ENCODE measurements at places on chromosomes 2 and 18.

GRCh38 chr2:120797421-120798221 is 62.0 kb downstream of the GLI2 start:
- no peak for DNase-seq

- DNase-seq: peak; percentile 70
These were observed 18.0 kb downstream of the C2orf74 start for GRCh38 chr2:61179701-61180639.

DNA sequence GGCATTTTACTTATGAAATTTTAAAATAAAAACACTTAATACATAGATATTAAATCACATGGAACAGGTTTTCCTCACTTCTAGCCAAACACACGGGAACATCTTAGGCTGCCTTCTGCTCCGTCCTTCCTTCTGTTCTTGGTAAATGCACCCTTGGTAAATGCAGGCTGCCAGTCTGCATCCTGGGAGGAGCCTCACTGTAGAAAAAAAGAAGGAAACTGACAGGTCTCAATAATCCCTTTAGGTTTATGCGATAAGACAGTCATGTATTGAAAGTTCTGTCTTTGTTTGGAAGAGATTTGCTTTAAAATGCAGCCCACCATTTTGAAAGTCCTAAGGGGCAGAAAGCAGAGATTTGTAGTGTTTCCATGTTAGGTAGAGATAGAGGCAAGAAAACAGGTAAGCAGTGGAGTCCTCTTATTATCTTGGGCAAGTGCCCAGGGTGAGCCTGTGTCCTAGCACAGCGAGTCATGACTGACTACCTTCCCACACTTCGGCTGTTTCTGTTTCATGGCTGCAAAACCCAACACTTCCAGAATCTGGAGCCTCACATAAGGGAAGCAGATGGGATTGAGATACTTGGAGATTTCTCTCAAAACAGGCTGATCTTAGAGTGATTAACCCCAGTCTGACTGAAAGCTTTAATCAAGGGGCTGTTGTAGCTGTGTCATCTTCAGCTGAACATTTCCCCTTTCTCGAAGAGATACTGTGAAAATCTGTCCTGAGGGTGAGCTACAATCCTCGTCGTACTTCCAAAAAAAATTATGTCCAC is 131.4 kb upstream of the MAP3K20 start:
- DNase-seq: no peak

DNA sequence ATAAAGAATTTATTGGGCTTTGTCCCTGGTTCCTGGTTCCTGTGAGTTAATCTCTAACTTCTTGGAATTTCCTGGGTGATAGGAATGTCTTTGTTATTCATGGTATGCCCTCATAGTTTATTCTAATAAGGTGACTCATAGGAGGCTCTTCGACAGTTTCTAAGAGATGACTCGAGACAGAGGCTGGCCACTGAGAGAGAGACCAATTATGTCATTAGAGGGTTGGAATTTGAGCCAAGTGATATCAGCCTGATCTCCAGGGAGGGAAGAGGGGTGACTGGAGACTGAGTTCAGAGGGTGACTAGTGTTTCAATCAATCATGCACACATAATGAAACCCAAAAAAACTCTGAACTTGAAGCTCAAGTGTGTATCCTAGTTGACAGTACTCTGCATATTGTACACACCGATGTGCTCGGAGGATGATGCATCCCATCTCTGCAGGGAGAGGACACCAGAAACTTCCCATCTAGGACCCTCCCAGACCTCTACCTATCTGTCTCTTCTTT is 185.7 kb downstream of the MTCL1 start:
- DNase-seq: no peak

DNA sequence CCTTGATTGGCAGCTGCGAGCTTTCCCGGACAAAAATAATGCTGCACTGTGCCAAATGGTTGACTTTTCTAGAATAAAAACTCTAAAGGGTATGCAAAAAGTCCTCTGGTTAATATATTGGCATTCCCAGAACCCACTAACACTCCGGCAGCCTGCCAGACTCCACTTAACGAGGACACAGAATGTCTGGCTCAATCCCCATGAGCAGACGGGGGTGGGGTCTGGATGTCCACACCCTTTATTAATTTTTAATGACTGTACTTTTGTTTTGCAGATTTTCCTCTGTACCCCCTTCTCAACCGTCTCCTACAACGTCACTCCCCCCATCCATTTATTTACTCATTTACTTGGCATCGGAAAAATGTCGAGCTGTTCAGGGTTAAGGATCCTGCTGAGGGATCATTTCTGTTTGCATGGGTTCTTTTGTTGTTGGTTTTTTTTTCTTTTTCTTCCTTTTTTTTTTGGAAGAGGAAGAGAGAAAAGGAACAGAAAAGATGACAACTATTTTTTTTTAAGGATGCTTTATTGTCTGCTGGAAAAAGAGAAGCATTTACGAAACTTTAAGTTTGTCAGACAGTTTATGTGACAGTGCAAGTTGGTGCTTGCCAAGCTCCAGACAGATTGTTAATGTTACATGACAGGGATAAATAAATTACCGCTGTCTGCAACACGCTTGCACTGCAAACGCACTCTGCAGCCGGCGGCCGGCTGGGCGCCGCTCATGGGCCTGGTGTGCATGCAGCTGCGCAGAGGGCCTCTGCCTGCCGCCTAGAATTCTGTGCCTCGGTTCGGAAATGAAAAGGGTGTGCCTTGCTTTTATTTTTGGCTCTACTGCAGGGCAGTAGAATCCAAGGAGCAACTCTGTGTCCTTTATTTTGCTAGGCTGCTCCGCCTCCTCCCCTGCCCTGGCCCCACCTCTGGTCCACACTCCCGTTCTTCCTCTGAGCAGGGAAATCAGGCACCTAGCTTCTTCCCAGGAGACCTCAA is 3.6 kb downstream of the LDLRAD4 start:
- peak; percentile 54 for DNase-seq

GRCh38 chr2:160666154-160667060 is 172.8 kb upstream of the RBMS1 start:
- peak; percentile 8 for DNase-seq

GRCh38 chr2:38147333-38148121 is 71.6 kb upstream of the CYP1B1 start:
- no peak for DNase-seq

DNA sequence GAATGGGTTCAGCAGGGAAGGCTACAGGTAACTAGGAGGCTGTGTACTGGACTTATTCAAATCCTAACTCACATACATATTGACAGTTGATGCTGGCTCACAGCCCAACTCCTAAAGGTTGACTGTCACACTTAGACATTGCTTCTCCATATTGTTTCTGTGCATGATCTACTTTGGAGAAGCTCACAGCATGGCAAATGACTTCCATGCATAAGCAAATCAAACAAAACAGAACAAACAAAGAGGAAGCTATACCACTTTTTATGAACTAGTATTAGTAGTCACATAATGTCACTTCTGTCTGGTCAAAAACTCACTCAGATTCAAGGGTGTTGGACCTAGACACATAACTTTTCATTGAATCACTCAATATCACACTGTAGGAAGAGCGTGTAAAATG is 43.8 kb upstream of the CDH19 start:
- DNase-seq: no peak

DNA sequence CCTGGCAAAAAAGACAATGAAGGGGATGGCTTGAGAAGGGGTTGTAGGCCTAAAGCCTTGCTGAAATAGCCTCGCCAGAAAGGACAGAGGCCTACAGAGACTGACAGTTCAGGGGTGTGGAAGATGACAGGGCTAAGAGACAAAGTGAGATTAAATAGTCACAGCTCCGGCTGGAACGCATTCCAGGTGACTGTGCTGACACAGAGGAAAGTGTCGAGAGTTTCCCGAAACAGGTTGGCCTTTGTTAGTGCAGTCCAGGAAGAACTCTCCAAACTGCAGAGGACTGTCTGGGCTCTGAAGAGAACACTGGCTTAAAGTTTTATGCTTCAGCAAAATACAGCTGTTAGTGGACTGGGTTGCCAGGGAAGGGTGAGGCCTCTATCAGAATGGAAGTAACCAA is 52.8 kb downstream of the METTL4 start:
- DNase-seq: no peak

DNA sequence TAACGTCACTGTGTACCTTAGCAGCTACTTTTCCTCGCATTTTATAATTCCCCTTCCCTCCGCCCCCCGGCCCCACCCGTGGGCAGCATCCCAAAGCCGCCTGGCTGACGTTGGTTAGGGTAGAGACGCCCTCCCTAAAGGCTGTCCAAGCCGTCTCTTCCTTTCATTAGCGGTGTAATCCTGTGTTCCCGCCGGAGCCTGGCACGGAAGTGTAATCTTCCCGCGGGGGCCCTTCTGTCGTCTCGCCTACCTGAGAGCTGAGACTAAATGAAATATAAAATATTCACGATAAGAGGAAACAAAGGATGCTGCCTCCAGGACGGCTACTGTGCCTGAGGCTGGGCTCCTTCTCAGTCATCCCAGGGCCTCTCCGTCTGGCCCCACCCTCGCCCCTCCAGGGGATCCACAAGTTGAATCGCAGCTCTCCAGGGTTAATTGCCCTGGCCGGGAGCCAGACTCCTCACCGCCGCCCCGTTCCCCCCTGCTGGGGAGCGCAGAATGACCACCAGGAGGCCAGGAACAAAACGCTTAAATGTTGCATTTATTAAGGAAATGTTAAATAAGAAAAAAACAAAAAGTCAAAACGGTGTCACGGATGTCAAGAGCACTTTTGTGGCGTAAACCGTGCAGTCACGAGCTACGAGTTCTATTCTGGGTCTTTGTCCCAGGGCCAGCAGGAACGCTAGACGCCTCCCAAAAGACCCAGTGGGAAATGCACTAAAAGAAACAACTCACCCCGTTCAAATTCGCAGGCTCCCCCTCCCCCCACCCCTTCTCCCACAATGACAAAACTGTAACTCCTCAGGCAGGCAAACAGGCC is 1.5 kb downstream of the RPRM start:
- no peak for DNase-seq

GRCh38 chr2:207253666-207254345 is 88.1 kb upstream of the KLF7 start:
- no peak for DNase-seq

DNA sequence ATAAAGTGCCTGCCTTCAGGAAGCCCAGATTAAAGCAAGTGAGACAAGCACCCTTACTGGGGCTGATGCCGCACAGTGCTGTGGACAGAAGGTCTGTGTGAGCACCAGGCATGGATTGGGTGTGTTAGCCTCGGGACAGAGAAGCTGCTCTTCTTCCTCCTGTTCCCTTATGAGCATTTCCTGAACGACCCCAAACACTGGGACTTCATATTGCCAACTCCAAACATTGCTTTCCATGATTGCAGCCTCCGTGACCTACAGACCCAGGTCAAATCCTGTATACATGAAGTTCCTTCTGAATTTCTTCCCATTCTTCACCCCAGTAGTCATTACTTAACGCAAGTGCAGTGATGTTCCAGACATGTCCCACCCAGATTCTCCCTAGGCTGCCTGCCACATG is 129.8 kb upstream of the ALKAL2 start:
- DNase-seq: no peak

DNA sequence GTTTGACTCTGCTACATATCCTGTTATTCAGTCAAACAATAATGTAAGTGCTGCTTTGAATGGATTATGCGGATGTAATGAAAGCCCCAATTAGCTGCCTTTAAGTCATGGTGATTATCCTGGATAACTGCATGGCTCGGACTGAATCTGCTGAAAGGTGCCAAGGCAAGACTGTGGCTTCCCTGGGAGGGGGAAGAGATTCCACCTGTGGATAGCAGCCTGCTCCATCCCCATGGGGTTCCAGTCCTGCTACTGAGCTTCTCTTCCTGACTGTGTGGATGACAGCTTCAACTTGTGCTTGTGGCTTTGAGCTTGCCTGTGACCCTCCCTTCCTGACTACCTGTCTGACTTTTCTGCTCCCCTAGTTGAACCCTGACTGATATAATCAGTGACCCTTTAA is 540.0 kb upstream of the GYPC start:
- no peak for DNase-seq

- no peak for DNase-seq
These were observed 10.7 kb downstream of the PER2 start for GRCh38 chr2:238277695-238278094.

DNA sequence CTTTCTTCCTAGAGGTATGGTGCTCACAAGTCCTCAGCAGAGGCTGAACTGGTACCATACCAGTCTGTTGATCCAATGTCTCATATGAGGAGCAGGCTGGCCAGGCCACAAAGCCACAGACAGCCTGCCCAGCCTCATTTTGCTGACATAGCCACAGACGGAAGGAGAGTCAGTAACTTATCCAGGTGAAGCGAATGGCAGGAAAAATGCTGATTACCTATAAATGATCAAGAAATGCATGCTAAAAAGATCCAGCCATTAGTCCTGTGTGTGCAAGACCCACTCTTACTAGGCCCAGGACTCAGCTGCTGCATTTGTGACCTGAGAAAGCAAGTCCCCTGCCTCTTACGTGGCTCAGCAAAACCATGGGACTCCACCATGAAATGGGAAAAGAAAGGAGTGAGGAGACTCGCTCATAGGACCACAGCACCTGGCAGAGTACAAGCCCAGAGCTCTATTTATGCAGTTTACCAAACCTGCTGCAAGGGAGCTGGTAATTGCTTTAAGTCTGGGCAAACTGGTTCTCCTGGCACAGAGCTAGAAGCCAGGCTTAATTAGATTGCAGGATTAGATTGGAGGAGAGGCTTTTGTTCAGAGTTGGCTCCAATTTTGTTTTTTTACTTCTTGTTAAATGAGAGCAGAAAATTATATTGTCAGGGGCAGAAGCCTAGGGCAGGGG is 19.0 kb downstream of the RHOB start:
- no peak for DNase-seq

- no peak for DNase-seq
These were observed 1.2 kb downstream of the EPB41L3 start for GRCh38 chr18:5542515-5543035.

GRCh38 chr2:17672583-17673317 is 80.9 kb downstream of the SMC6 start:
- DNase-seq: no peak

DNA sequence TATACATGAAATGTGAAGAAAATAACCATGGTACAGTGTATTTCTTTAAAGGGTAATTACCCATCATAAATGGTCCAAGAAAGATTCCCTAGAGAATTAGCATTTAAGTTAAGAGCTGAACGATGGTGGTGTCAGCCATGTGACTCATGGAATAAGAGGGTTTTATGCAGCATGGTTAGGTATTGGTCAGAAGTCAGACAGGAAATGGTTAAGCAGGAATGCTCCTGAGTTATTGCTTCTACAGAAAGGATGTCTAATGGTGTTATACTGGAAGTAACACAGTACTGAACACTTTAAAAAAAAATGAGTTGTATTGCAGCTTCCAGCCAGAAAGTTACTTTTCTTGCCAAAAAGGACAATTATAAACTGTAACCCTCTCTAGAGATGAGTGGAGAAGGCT is 72.7 kb upstream of the UBE2E3 start:
- DNase-seq: no peak

GRCh38 chr18:1062588-1062987 is 157.9 kb downstream of the ADCYAP1 start:
- no peak for DNase-seq

Data from globus pallidus (tissue), 1 donor.